Iris pigment epithelial cell (primary cell): ENCODE measurements at places on chromosomes 13 and 19.

GRCh38 chr19:2117215-2117960 is 20.7 kb downstream of the IZUMO4 start:
- DNase-seq = no peak

- DNase-seq = no peak
Measured at GRCh38 chr19:49017041-49017665, at the start of gene LHB. LHB (minus strand) TSS chr19:49017091; CDS start chr19:49017081, 10 bp downstream.

- DNase-seq = no peak
Measured at GRCh38 chr19:39839678-39840327, 5.8 kb upstream of the DYRK1B start.

- DNase-seq = peak; percentile 80
Measured at GRCh38 chr19:46713781-46714443, 3.0 kb downstream of the PRKD2 start.

DNA sequence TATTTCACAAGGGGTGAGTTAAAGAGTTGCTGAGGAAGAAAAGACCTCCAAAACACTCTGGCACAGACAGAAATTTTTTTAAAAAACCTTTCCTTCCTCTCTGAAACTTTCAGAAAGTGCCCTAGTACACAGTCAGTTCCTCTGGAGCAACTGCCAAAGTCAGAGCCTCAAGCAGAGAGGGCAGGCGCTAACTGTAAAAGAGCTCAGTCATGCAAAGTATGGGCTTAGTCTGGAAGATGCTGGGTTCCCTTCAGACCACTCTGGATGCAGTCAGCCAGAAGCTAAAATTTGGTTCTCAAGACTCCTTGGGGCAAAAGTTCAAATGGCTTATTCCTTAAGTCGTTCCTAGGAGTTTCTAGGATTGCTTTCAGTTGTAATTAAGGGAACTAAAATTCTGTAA is 671.6 kb downstream of the PCDH9 start:
- DNase-seq = peak; percentile 63

GRCh38 chr19:4803736-4804695 is 12.5 kb downstream of the FEM1A start:
- peak; percentile 26 for DNase-seq

DNA sequence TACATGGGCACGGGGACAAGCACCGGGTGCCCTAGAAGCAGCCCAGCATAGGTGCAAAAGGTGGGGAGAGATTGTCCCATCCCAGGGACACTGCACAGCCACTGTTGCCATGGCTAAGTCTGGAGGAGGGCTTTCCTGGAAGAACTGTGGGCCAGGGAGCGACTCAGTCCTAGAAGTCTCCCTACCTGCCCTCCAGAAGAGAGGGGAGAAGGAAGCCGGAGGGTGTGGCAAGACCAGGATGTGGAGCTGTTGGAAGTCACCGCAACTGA is 2.3 kb upstream of the FBN3 start:
- DNase-seq = no peak

- DNase-seq = no peak
Measured at GRCh38 chr13:23966221-23966690, 69.0 kb upstream of the C1QTNF9B start.

DNA sequence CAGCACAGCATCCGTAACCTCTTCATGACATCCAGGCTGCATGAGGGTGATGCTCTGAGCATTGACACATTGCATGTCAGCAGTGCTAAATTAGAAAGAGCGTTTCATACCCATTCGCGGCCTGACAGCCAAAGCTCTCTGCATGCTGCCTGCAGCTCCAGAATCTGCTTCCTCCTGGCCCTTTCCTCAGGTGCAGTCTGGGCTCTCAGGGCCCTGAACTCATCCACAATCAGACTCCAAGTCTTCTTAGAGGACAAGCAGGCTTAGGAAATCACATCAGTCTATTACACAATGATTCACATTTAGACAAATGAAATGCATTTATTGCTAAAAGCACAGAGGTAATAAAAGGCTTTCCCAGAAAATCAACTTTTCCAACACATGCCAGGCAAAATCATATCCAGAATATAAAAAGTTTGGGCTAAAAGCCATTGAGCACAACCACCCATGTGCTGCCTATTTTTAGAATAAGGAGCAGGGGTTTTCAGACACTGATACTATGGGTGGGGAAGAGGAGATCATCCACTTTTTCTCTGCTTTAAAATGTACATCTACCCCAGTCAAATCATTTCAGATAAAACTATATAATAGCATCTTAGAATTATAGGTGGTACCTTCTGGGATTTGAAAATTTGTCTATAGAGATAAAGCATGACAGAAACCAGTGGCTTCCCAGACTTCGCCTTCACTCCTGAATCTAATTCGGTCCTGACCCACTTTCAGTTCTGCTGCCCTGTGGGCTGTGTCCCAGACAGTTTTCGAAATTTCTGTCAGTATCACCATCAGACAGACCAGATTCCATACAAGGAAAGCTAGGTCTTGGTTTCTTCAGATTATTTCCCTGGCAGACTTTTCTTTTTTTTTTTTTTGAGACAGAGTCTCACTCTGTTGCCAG is 109.3 kb downstream of the COL4A2 start:
- DNase-seq = peak; percentile 60

DNA sequence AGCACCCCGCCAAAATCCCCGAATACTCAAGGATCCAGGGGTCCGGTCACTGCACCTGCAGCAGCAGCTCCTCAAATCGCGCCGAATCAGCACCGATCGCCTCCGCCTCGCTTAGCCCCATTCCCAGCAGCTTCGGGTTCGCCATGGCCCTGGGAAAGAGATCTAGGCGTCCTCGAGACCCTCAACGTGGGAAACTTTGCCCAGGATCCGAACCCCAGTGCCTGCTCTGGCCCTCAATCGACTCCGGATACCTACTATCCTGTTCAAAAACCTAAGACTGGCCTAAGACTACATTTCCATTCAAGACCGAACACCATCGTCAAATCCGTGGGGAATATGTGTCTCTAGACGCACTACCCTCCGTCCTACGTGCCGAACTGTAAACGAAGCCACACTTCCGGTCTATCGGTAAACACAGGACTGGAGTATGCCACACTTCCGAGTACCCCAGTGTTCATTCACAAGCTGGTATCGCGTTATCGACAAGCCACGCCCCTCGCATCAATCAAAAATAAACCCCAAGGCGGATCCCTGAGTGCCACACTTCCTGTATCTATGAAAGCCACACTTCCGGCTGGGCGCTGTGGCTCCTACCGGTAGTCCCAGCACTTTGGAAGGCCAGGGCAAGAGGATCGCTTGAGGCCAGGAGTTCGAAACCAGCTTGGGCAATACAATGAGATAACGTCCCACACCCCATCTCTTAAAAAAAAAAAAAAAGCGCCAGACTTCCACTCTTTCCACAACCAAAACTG is at the start of gene PIH1D1:
PIH1D1 (minus strand) TSS at position 385 of the 752 bp plus-strand sequence; CDS start at position 145, 240 bp downstream.
- DNase-seq = peak; percentile 99

DNA sequence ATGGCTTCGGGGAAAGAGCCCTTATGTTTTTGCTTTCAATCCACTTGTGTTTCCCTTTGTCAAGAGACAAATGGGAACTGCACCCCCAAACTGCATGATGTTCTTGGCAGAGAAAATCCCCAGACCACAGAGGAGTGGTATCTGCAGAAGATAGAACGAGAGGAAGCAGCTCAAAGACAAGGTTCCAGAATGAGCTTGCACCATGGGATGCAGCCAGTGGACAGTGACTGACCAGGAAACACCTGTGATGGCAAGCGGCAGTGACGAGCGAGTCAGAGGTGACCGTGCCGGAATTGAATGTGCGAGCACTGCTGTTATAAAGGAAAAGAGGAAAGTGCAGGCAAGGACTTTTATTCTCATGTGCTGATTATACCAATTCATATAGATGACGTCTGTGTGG is 46.3 kb downstream of the IRS2 start:
- no peak for DNase-seq

DNA sequence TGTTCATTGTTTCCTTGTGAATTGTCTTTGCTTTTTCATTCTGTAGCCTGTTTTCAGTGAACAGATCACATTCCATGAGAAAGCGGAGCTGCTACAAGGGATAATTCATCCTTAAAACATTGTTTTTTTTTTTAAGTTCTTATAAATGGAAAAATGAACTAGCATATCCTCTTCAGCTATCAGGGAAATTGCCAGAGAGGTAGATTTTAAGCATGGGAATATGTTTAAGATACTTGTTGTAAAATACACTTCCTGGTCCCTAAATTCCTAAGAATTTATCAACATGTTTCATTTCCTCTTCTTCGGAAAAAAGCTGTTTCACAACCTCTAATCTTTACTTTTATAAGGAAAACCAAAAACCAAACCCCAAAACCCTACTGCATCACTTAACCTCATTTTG is 238.0 kb downstream of the POSTN start:
- DNase-seq = peak; percentile 40

DNA sequence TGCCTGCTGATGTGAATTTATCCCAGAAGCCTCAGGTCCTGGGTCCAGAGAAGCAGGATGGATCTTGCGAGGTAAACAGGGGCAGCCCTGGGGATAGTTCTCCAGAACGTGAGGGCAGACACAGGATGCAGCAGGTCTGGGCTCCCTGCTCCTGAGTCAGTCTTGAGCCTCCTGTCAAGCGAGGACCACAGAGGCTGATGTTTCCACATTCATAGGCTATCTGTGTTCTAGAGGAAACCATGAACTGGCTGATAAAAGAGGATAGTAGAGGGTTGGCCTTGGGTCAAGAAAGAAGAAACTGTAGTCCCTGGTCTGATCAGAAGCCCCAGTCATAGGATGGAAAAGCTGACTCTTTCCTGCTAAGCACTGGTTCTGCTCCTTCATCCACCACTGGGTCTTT is 2.2 kb downstream of the ZNF175 start:
- DNase-seq = peak; percentile 36

DNA sequence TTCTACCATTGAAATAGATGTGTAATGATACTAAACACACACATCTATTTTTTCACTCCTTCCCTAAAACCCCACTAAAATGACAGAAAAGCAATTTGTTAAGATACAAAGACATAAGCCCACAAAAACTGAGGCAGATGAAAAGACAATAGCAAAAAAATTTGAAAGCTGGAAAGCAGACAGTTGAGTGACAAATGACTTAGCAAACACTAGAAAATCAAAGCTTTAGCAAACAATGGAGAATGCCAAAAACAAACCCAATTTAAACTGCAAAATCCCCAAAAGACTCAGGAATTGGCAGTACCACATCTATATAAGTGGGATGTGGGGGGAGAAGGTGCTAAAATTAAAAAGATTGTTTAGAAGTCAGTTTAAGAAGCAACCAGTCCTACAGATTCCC is 9.5 kb downstream of the TSC22D1 start:
- DNase-seq = no peak

GRCh38 chr19:42207767-42208271 is 9.7 kb downstream of the DEDD2 start:
- DNase-seq = peak; percentile 90

GRCh38 chr19:29548483-29549085 is 22.8 kb downstream of the VSTM2B start:
- no peak for DNase-seq

- DNase-seq = no peak
Measured at GRCh38 chr13:31649766-31650165, 89.6 kb upstream of the RXFP2 start.

DNA sequence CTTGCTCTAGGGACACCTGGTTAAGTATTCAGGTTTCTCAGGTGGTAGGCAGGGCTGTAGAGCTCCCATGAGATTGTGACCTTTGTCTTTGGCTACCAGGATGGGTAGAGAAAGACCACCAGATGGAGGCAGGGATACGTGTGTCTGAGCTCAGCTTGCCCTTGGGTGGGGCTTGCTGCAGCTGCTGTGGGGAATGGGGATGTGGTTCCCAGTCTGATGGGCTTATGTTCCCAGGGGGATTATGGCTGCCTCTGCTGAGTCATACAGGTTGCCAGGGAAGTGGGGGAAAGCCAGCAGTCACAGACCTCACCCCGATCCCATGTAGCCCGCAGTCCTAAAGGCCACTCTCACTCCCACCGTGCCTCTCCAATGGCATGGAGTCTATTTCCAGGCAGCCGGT is 659.9 kb upstream of the KLF12 start:
- DNase-seq = no peak

- DNase-seq = no peak
Measured at GRCh38 chr19:51810223-51810622, 15.3 kb downstream of the FPR3 start.

GRCh38 chr19:1038978-1039645 is 795 bp upstream of the ABCA7 start:
- DNase-seq = no peak
